ENCODE measurements at places on chromosomes 12 and 14.

DNA sequence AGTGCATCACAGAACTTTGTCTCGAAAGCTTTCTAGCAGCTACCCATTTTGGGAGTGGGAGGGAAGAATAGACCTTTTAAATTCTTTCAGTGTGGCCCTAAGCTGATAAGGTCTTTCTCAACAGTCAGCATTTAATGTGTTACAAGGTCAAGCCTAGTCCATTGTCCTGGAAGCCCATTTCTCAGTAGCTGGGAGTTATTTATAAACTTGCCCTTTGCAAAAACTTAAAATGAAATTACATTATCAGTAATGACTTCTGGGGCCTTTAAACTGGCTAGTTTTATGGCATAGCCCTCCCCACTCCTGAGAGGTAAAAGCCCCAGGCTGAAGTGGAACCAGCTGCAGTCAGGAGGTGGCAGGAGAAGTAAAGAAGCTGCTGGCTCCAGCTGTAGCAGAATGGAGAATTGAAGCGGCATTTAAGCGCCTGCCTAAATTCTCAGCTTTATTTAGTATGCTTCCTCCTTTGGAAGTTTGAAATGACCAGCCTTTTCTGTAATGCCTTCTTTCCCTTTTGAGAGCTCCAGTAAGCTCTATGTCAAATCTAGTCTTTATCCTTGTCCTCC, 12.4 kb downstream of the COPZ1 start:
- DNase-seq: no peak

DNA sequence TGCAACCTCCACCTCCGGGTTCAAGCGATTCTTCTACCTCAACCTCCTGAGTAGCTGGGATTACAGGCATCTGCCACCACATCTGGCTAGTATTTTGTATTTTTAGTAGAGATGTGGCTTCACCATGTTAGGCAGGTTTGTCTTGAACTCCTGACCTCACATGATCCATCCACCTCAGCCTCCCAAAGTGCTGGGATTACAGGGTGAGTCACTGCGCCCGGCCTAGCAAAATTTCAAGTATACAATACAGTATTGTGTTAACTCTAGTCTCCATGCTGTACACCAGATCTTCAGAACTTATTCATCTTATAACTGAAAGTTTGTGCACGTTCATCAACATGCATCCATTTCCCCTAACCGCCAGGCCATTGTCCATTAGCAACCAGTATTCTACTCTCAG, 115.1 kb upstream of the MDGA2 start:
- DNase-seq: no peak

GRCh38 chr14:72521045-72521444, 372.9 kb downstream of the DPF3 start:
- no peak for DNase-seq

- DNase-seq: no peak
Measured at GRCh38 chr12:25074954-25075353, 120.0 kb downstream of the DNAI7 start.

DNA sequence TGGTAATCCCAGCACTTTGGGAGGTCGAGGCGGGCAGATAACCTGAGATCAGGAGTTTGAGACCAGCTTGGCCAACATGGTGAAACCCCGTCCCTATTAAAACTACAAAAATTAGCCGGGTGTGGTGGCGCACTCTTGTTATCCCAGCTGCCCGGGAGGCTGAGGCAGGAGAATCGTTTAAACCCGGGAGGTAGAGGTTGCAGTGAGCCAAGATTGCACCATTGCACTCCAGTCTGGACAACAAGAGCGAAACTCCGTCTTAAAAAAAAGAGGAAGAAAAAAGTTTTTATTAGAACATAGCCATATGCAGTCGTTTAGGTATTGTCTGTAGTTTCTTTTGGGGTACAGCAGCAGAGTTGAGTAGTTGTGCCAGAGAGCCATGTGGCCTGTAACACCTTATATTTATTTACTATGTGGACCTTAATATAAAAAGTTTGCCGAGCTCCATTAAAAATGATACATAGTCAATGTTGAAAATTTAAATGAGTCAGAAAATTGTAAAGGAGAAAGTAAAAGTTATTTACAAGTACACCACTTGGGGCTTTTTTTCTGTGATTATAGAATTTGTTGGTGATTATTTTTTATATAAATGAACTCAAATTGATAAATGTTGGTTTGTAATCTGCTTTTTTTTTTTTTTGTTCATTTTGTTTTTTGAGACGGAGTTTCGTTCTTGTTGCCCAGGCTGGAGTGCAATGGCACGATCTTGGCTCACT, 2.2 kb downstream of the ADIPOR2 start:
- no peak for DNase-seq

- no peak for DNase-seq
Measured at GRCh38 chr12:91663744-91664143, 481.1 kb upstream of the DCN start.

GRCh38 chr14:88562532-88562830, 356 bp upstream of the ZC3H14 start:
- no peak for DNase-seq

DNA sequence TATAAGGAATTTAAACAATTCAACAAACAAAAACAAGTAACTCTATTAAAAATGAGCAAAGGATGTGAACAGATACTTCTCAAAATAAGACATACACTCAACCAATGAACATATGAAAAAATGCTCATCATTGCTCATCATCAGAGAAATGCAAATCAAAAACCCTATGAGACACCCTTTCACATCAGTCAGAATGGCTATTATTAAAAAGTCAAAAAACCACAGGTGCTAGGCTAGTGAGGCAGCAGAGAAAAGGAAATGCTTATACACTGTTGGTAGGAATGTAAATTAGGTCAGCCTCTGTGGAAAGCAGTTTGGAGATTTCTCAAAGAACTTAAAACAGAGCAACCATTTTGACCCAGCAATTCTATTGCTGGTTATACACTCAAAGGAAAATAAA, 52.0 kb downstream of the NAV3 start:
- DNase-seq: no peak
